ENCODE measurements at places on chromosomes 3 and 15. TPM values are rescaled to one million over a fixed set of nuclear protein-coding genes. Genes with fewer than 3 reads are reported as not detected.

Gene ZPLD1
- polyA plus RNA-seq: 0.11 TPM

Gene SCN11A
- 0.59 TPM for polyA plus RNA-seq

Gene QRICH1
- polyA plus RNA-seq: 53.3 TPM

Gene ZNF80
- polyA plus RNA-seq: 0.23 TPM

Gene PLSCR4
- polyA plus RNA-seq: 11.8 TPM
